ENCODE measurements at places on chromosomes 16 and 17. TPM values are rescaled to one million over a fixed set of nuclear protein-coding genes. Genes with fewer than 3 reads are reported as not detected.

- DNase-seq: no peak
These were observed 41.3 kb upstream of the ACSF3 start for GRCh38 chr16:89052191-89052889.

GRCh38 chr16:711548-712320, 3.2 kb upstream of the METRN start:
- DNase-seq: peak; percentile 72

- DNase-seq: no peak
These were observed 181.4 kb upstream of the WSCD1 start for GRCh38 chr17:5888811-5889210.

DNA sequence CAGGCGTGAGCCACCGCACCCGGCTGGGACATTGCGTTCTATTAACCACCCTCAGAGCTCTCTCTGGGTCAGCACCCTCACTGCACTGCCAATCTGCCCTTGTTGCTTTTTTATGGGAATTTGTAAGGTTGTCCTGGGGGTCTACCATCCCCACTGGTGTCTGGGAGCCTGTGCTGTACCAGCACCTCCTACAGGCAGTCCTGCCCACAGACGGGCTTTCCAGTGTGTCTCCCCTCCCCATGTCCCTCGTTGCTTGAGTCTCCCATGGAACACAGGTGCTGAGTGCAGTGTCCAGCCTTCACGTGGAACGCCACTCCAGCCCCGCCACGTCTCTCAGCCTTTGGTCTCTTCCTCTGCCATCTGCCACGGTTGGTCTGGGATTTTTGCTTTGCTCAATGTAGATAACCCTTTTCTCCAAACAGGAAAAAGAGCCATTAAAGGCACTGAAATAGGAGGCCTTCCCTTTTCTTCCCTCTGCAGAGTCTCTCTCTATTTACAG, 68.0 kb upstream of the CBX4 start:
- no peak for DNase-seq

- DNase-seq: no peak
These were observed 25.2 kb downstream of the CNGB1 start for GRCh38 chr16:57945740-57946138.

DNA sequence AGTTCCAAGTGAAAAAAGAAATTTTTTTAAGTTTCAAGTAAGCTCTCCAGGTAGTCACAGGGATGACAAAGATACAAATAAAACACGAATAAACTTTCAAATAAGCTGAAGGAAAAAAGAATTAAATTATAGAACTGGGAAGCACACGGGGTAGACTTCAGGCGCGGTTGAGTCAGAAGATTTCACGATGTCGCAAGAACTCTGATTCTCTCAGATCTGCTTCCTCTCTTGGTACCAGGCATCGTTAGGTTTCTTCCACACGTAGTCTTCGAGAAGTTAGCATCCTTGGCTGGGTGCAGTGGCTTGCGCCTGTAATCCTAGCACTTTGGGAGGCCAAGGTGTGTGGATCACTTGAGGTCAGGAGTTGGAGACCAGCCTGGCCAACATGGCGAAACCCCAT, 784.1 kb upstream of the RBFOX1 start:
- no peak for DNase-seq

DNA sequence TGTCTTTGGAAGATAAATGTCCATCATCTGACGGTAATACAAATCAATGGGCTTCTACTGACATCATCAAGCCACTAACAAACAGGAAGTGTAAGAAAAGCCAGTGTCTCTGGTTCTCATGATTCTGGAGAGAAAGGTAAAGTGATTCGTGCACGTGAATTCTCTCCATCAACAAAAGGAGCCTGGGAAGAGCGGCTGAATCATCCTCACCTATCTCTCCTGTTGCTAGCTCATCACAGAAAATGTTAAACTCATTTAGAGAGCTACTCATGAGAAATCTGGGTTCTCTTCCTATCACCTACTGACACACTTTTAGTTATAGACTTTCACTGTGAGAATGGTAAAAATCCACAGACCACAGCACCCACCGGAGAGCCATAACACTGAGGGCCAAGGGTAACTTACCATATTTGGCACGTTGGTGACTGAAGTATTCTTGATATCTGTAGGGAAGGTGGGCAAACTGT, 70.3 kb downstream of the CREBBP start:
- no peak for DNase-seq

DNA sequence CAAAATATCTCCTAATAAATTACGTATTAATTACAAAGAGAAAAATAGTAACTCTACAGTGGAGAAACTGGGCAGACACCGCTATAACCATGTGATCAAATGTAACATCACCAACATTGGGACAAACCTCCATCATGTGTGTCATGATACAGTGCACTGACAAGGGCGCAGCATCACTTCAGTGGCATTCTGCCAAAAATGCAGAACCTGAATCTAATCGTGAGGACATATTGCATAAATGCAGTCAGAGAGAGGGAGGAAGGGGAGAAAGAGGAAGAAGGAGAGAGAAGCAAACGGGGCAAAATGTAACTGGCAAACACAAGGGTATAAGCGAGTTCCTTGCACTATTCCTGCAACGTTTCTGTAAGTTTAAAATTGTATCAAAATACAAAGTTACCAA, 74.2 kb upstream of the MARCHF10 start:
- no peak for DNase-seq

KRT12 gene
- polyA plus RNA-seq: not detected

HOXB8 gene
- polyA plus RNA-seq: not detected

OXLD1 gene
- 78.9 TPM for polyA plus RNA-seq

GAST gene
- polyA plus RNA-seq: not detected

MRPL45 gene
- polyA plus RNA-seq: 25.7 TPM

NPIPA7 gene
- 1.3 TPM for polyA plus RNA-seq

TNFSF12 gene
- 60.8 TPM for polyA plus RNA-seq

TPPP3 gene
- polyA plus RNA-seq: not detected

Data from CD8-positive, alpha-beta memory T cell (primary cell).